ENCODE measurements at places on chromosomes 16 and 17.

DNA sequence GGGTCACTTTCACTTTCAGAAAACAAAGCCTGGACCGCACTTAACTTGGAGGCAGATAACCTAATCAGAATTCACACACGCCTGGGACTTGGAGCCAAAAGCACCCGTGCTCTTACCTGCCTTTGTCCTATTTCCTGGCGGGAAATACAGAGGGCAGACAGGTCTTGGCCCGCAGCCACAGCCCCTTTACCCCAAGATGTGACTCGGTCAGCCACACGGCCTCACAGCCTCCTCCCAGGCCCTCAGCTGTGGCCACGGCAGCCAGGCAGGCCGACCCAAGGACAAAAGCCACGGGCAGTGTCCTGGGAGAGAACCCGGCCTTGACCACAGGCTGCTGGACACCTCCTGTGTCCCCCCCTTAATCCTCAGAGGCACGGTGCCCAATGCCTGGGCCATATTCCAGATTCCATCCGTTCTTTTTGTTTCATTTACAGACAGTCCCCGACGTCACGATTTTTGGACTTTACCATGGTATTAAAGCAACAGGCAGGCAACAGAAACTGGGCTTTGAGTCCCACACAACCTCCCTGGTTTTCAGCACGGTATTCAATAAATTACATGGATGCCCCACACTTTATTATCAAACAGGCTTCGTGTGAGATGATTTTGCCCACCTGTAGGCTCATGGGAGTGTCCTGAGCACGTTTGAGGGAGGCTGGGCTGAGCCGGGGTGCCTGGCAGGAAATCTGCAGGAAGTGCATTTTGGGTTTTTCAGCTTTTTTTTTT, 30.1 kb upstream of the GAA start:
- DNase-seq: no peak

GRCh38 chr17:77772899-77773358, 185.6 kb upstream of the TNRC6C start:
- DNase-seq: no peak

- no peak for DNase-seq
Observed at GRCh38 chr17:55433029-55433628, 11.5 kb upstream of the MMD start.

DNA sequence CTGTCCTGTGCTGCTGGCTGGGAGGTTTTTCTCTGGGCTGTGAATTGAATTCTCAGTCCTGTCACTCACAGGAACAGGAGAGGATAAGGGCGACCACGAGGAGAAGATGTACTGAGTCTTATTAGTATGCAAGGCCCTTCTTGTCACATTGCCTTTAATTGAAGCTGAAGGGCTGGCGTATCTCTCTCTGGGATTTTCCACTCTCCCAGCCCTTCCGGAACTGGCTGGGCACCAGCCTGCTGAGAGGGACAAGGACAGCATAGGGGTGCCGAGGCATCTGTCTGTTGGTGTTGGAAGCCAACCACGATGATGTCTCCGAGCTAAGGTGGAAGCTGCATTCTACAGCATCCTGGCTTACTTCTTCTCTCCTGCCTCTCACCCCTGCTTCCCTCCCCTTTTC, 33.2 kb downstream of the GPRC5B start:
- no peak for DNase-seq

GRCh38 chr17:6355196-6355595, 79.7 kb downstream of the AIPL1 start:
- DNase-seq: no peak

GRCh38 chr17:42806249-42806648, 7.6 kb downstream of the CNTD1 start:
- no peak for DNase-seq

Data from stimulated activated CD4-positive, alpha-beta T cell treated with anti-CD3 and anti-CD28 coated beads, Interleukin-12 subunit alpha, Interleukin-12 subunit beta, amount 100 ng/mL, for 4 hours (primary cell).